Immature natural killer cell (primary cell): ENCODE measurements at places on chromosomes 16 and 17.

DNA sequence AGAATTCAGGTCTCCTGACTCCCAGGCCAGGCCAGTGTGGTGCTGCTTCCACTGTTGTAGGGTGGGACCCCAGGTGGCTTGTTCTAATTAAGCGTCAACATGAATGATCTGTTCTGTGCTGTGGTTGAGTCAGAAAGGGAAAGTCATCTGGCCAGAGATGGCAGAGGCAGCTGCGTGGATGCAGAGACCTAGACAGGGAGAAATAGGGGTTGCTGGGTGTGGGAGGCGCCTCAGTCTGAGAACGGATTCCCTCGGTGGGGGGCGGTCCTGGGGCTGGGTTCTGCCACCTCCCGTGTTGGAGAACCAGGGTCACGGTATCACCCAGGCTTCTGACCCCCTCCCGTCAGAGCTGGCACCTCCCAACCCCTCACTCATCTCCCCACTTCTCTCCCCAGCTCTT is 5.6 kb downstream of the FBRS start:
- no peak for DNase-seq

DNA sequence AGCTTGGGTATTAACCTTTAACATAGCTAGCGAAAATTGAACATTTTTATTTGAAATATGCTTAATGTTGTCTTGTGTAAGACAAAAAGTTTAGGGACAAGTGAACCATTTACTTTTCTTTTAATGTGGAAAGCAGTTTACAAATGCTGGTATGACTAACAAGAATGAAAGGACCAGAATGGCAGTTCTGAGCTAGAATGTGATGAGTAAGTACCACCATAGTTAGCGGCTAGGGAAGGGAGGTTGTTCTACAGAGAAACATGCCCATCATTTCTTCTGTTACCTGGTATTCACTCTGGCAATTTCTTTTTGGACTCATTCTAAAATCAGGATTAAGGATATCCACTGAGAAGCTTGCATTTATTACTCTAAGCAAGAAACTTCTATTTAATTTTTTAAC is 121.1 kb downstream of the WWOX start:
- no peak for DNase-seq

DNA sequence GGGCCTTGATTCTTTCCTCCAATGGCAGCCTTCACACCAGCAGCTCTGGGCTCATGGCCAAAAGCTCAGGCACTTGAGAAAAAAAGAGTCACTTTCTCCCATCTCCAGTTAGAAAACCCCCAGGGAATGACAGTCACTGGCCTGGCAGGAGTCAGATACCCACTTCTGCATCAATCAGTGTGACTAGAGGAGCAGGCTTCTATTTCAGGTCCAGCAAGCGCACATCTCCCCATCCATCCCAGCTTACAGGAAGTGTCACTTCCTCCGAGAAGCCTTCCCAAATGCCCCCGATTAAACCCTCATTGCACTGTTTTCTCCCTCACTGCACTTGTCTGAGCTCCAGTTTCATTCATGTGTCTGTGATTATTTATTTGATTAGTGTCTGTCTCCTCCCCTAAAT is 30.4 kb upstream of the CCL1 start:
- no peak for DNase-seq

DNA sequence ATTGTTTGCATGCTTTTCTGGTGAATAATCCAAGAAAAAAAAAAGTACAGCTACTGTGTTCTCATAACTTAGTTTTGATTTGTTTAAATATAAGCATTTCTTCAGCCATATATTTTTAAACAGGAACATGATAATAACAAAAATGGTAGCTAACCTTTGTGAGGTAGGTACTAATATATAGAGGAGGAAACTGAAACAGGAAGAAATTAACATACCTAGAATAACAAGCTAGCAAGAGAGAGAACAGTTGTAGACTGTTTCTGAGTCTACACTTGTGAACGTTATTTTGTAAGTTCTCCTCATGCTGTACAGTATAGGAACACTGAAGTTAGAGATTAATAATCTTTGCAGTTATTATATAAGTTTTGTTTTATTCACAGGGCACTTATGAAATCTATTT is 49.3 kb downstream of the NSRP1 start:
- no peak for DNase-seq

GRCh38 chr16:75456971-75457370 is 7.5 kb downstream of the TMEM170A start:
- no peak for DNase-seq

DNA sequence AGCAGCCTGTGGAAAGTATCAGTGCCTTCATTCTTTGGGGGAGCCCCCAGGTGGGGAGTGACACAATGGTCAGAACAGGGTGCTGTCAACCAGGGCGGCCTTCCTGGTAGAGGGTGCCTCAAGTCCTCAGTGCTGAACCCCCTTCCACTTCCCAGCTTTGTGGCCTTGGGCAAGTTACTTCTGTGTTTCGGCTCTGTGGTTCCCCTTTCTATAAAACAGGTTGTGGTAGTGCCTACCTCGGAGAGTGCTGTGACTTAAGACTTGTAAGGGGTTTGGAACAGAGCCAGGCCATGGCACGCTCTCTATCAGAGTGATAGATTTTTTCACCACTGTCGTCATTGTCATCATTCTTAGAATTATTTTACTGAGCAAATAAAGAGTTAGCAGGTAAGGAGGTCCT is 141.1 kb downstream of the CCDC182 start:
- peak; percentile 80 for DNase-seq

- DNase-seq = no peak
These were observed 19.4 kb downstream of the C1QTNF1 start for GRCh38 chr17:79043191-79043930.

DNA sequence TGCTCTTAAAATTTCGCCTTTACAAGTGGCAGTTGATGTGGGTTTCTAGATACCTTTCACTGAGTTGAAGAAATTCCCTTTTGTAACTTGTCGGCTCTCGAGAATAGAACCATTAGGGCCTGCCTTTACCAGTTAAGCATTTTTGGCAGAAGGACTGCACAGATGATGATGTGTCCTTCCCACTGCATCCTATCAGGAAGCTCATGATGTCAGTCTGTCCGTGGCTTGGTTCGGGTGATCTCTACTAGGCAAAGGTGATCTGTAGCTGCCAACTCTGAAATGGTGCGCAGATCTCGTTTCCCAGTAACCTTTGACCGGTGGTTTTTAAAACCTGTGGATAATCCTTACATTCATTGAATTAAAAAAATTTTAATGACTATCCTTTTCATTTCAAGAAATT is 49.7 kb downstream of the ZNRF1 start:
- no peak for DNase-seq

DNA sequence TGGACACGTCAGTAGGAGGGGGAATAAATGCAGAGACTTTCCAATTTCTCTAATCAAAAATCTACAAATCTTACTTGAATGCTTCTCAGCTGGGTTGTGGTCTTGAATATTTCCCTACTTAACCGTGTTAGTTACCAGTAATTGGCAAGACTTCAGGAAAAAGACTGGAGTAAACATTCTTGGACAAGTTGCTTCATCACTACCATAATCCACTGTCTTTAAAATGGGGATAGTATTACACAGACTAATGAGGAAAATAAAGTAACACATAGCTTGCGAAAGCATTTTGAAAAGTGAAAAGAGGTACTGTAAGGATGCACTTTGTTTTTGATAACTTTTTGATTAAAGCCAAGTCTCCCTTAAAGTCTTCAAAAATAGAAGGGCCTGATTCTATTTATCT is 18.4 kb downstream of the MYH1 start:
- no peak for DNase-seq

DNA sequence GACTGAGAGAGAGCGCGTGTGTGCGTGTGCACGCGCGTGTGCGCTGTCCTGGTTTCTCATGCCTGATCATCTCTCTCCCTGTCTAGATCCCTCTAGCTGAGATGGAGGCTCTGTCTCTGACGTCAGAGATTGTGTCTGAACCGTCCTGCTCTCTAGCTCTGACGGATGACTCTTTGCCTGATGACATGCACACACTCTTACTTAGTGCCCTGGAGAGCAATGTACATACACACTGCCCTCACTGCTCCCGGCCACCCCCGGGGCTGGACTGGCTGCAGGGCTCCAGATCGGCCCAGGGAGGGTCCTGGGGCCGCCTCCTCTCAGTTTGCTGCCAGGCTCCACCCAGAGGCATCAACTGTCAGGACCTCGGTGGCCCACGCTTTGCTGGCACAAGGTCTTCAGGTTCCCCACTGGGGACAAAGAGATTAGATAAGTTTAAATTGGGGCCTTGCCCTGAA is 13.1 kb upstream of the ABCC3 start:
- no peak for DNase-seq

DNA sequence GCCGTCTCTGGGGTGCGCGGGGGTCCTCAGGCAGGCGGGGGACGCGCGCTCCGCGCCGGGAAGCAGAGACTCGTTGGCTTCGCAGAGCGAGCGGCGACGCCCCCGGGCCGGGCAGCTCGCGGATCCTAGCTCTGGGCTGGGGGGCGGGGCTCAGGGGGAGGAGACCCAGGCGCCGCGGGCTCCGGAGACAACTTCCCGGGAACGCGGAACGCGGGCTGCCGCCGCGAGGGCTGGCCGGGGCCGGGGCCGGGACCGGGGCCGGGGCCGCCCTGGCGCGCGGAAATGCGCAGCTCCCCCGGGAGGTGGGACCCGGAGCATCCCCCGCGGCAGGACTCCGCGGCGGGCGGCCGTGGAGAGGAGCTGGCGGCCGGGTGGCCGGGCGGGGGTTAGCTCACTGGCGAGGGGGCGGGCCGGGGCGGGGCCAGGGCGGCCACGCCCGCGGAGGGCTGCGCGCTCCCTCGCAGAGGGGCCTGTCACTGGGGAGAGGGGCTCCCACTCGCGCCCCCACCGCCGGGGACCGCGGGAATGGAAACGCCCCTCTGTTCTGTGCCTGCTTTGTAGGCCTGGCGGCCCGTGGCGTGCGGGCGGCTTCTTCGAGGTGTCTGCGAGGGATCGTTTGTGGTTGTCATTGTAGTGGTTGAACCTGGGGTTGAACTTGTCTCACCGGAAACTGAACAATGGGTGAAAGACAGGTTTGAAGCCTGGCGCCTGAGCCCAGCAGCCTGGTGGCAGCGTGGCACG is at the start of gene GAS7:
Gene GAS7 (minus strand): TSS at position 98 of the 741 bp plus-strand sequence.
- DNase-seq = peak; percentile 87

- no peak for DNase-seq
These were observed 176.3 kb downstream of the CPPED1 start for GRCh38 chr16:12627394-12627793.

GRCh38 chr17:13558588-13558987 is 43.1 kb downstream of the HS3ST3A1 start:
- DNase-seq = no peak

- DNase-seq = no peak
These were observed 111.9 kb upstream of the CORO6 start for GRCh38 chr17:29734640-29735039.

GRCh38 chr17:39547713-39548478 is 59.8 kb downstream of the NEUROD2 start:
- peak; percentile 63 for DNase-seq

- DNase-seq = no peak
These were observed 347.3 kb downstream of the NPIPA8 start for GRCh38 chr16:17989255-17989654.

- no peak for DNase-seq
These were observed 101.6 kb downstream of the CDH8 start for GRCh38 chr16:61934601-61935000.
